ENCODE measurements at places on chromosomes 12 and 14.

DNA sequence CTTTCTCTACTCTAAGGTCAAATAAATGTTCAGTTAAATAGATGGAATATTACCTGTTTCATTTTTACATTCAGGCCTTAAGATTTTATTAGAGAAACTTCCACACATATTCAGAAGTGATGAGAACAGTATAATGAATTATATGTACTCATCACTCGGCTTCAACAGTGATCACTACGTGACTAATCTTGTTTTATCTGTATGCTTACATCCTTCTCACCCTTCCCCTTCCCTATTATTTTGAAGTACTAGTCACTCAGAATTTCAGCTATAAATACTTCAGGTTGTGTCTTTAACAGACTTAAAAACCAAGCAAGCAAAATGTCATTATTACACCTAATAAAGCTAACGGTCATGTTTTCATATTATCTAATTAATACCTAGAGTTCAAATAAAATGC is 34.9 kb downstream of the ETV6 start:
- DNase-seq = no peak

- no peak for DNase-seq
Observed at GRCh38 chr14:75566321-75566720, 12.1 kb upstream of the FLVCR2 start.

DNA sequence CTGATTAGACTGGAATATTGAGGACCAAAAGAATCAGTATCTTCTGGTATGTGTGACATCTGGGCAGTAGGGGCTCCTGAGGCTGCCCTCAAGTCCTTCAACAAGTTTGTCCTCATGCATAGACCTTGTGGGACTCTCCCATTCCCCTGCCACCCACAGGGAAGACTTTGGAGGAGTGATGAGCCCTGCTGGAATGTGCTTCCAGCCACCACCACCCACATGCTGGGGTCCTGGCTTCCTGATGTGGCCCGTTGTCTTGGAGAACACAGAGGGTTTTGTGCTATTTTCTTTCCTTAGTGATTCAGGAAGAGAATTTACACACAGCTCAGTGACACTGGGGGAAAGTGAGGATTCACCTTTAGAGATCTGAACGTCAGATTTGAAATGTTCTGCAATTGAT is 29.2 kb upstream of the SEL1L start:
- DNase-seq = no peak

DNA sequence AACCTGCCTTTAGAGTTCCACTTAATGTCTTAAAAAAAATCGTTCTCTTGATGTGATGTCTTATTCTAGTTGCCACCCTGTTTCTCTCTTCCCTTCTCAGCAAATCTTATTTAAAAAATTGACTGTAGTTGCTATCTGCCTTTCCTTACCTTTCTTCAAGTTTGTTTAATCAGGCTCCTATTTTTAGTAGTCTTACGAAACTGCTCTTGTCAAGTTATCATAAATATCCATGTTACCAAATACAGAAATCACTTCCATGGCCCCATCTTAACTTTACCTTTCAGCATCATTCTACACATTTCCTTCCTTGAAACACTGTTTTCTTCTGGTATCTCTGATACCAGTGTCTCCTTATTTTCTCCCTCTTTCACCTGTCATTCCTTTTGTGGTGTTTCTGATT is 227.3 kb downstream of the ERC1 start:
- DNase-seq = no peak

DNA sequence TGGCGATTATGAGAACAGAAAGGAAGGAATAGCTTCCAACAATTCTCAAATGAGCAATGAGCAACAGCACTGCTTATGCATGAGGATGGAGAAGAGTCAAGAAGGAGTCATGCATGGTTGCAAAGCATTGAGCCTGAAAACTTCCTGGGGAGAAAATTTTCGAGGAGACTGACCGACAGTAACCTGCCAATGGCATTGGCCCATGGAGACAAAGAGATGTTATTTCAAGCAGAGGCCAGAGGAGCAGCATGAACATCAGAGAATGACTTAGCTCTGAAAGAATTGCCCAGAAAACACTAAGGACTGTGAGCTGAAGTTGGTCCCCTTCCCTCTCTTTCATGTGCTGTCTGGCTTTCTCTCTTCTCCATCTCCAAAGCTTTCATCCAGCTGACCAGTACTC is 343.4 kb downstream of the ADAMTS20 start:
- no peak for DNase-seq

GRCh38 chr12:75705749-75706711 is 194.6 kb upstream of the KRR1 start:
- no peak for DNase-seq

- DNase-seq = no peak
Observed at GRCh38 chr14:45247427-45247826, 5.6 kb downstream of the MIS18BP1 start.

DNA sequence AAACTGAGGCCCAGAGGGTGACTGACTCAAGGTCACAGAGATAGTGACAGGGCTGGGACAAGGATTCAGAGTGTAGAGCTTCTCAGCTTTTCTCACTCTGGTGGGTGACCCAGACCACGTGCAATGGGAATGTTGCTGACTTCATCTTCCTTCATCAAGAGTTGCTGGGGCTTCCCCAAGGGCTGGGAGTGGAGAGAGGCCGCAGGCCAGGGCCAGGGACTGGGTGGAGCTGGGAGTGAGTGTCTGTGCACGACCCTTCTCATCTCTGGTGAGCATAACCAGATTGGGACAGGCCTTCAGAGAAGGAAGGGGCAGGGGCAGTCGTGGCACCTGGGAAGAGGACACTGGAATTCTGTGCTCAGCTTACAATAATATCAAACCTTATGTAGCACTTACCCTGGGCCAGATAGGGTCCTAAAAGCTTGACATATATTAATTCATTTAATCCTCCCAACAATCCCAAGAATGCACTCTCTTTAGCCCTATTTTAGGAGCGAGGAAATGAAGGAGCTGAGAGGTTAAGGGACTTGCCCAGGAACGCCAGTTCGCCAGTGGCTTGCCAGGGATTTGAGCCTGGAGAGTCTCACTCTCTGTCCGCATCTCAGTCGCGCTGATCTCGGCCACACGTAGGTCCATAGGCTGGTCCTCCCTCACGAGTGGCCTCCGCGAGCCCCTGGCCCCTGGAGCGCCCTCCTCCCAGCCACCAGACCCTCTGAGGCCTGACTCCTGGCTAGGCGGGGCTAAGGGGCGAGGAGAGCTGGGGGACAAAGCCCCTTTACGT is 15.8 kb downstream of the KRT18 start:
- peak; percentile 78 for DNase-seq

- DNase-seq = no peak
Observed at GRCh38 chr12:129927316-129927900, 23.6 kb upstream of the TMEM132D start.

GRCh38 chr12:54227376-54227775 is 38.6 kb upstream of the SMUG1 start:
- DNase-seq = no peak

- DNase-seq = no peak
Observed at GRCh38 chr12:121883315-121883660, 5.3 kb upstream of the PSMD9 start.

GRCh38 chr12:17976202-17976601 is 113.8 kb downstream of the RERGL start:
- DNase-seq = peak; percentile 64

DNA sequence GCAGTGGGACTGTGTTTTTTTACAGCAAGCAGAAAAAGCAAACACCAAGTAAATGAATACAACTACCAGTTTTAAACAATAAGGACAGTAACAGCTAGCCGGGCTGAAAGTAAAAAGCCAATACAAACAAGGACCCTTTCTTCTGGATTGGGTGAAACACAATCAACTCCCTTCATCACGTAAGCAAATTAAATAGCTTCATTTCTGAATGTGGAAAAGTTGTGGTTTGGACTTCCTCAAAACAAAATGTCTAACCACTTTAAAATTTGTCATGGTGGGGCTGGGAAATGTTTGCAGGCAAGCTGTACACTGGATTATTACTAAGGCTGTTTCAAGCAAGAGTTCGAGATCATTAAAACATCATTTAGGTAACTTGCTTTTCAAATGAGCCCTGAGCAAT is 47.4 kb downstream of the TCHP start:
- DNase-seq = no peak

GRCh38 chr14:23415821-23416778 is 8.0 kb upstream of the MYH6 start:
- no peak for DNase-seq

- no peak for DNase-seq
Observed at GRCh38 chr14:73878436-73878835, 8.2 kb upstream of the ZNF410 start.

Data from ecto neural progenitor cell (in vitro differentiated cells).